ENCODE measurements at places on chromosomes 6 and 20.

GRCh38 chr6:13311155-13311554 lies 17.2 kb downstream of the TBC1D7 start:
- no peak for DNase-seq
- no peak overlapping the region for H3K4me3 ChIP-seq
- H3K4me1 ChIP-seq: peaks cover 26% of the 10 kb centered on the region
- H3K36me3 ChIP-seq: peaks cover 48% of the 10 kb centered on the region

DNA sequence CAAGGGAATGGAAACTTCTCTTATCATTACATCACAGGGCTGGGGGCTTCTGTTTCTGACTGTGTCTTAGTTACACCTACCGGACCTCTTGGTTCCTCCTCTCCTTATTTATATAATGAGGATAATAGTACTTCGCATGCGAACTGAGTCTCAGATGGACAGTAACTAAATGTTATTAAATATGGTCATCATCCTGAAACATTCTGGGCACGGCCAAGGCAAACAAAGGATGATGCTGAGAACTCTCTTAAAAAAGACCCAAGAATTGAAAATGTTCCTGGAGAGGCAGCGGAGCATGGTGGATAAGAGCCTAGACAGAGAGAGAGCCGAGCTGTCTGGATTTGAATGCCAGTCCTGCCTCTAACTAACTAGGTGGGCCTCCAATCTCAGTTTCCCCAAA lies 119.8 kb upstream of the SASH1 start:
- no peaks in the 10 kb centered on the region for H3K36me3 ChIP-seq
- H3K4me1 ChIP-seq: no peaks in the 10 kb centered on the region
- H3K27me3 ChIP-seq: peaks cover 8% of the 10 kb centered on the region
- H3K4me3 ChIP-seq: no peak overlapping the region

DNA sequence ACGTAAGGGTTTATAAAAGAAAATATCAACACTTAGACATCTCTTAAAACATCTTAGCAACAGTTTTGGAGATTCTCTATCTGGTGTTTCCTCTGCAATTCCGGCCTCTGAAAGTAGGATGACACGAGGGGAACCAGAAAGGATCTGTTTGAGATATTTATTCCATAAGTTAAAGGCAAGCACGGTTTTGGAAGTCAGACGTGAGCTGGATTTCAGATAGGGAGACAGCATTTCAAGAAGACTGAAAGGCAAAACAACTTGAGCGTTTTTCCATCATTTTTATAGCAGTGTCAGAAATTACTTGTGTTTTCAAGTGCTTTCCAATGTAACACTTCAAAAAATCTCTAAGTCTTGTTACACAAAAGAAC lies 52.9 kb upstream of the BTN3A2 start:
- peak overlapping the region; percentile 79 for H3K4me3 ChIP-seq
- peaks cover 38% of the 10 kb centered on the region for H3K4me1 ChIP-seq
- no peak for DNase-seq
- H3K27me3 ChIP-seq: peaks cover 4% of the 10 kb centered on the region
- H3K36me3 ChIP-seq: no peaks in the 10 kb centered on the region
- H3K27ac ChIP-seq: peak overlapping the region; percentile 97

DNA sequence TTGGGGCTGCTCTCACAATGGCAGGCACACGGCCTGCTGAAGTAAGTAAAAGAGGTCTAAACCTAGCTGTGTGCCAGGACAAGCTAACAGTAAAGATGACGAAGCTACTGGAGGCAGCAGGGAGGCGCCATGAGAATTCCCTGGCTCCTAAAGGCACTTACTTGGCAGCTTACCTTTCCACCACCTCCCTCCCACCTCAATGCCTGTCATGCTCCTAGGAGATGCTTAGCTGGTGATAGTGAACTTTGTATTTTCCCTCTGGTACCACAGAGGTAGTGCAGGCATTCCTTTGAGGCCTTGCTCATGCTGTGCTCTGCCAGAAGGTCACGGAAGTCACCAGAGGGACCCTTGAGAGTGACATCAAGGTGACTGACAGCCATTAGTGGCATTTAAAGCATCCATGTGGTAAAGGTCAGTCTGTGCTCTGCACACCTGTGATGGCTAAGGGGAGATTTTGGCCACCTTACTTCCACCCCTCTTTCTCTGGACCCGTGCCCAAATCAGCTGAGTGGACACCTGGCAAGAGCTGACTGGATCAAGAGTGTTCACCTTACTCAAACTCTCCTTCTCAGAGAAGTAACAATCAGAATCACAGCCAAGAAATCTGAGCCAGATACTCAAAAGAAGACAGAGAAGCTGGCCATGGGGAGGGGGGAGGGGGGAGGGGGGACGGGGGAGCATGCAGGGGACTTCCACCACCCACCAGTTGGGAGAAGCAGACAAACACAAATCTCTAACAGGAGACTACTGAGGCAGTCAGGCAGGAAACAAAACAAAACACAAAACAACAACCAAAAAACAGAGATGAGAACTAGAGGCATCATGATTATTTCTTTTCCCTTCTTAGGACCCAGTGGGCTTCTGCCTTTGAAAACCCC lies 2.9 kb downstream of the FKBP1A start:
- H3K27ac ChIP-seq: peak overlapping the region; percentile 92
- H3K4me3 ChIP-seq: peak overlapping the region; percentile 99
- no peaks in the 10 kb centered on the region for H3K27me3 ChIP-seq
- peaks cover 39% of the 10 kb centered on the region for H3K36me3 ChIP-seq

- DNase-seq: no peak
- H3K36me3 ChIP-seq: no peaks in the 10 kb centered on the region
- H3K4me1 ChIP-seq: no peaks in the 10 kb centered on the region
- H3K27me3 ChIP-seq: peaks cover 7% of the 10 kb centered on the region
- no peak overlapping the region for H3K27ac ChIP-seq
Measured at GRCh38 chr6:163298079-163298830, 116.3 kb upstream of the QKI start.

- H3K27ac ChIP-seq: no peak overlapping the region
- no peak for DNase-seq
- no peaks in the 10 kb centered on the region for H3K36me3 ChIP-seq
- H3K27me3 ChIP-seq: peaks cover 34% of the 10 kb centered on the region
Measured at GRCh38 chr6:107571354-107571753, 81.4 kb downstream of the SOBP start.

GRCh38 chr6:89729818-89730217 lies 89.8 kb downstream of the MDN1 start:
- DNase-seq: no peak
- H3K27me3 ChIP-seq: no peaks in the 10 kb centered on the region
- no peaks in the 10 kb centered on the region for H3K4me1 ChIP-seq
- H3K36me3 ChIP-seq: peaks cover 71% of the 10 kb centered on the region
- no peak overlapping the region for H3K27ac ChIP-seq

Measured in stimulated activated naive B cell treated with anti-CD40 and anti-IgM and Interleukin-4, amounts not matched to agents 10 μg/mL and 1 μg/mL and 100 μg/mL, for 72 hours (primary cell).